GOT3 (cell line): ENCODE measurements at places on chromosomes 5 and 9.

DNA sequence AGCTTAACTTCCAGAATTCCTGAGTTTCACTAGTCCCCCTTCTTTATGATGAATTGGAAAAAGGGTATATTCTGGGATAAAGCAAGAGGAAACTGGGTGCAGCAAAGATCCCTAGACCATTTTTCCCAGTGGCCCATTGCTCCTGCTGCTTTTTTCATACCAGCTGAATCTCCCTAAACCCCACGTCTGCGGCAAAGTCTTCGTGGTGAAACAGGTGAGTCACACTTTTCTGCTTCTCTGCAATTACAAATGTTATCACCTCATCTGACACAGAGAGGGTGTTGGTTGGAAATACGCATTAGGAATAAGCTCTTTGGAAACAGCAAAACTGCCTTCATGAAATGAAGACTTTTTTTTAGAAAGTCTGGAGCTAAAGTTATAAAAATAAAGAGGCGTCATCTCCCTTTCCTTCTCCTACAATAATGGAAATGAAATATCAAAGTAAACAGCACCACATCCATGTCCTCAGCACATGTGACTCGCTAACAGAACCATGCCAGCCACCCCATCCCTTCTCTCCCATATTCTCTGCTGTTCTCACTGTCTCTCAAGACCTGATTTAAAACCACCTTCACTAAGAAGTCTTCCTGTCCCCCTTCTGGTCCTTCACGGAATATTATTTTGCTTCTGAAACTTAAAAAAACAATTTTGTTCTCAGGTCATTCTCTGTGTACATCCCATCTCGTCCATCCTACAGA is 39.5 kb upstream of the GLRX start:
- DNase-seq, result no peak

DNA sequence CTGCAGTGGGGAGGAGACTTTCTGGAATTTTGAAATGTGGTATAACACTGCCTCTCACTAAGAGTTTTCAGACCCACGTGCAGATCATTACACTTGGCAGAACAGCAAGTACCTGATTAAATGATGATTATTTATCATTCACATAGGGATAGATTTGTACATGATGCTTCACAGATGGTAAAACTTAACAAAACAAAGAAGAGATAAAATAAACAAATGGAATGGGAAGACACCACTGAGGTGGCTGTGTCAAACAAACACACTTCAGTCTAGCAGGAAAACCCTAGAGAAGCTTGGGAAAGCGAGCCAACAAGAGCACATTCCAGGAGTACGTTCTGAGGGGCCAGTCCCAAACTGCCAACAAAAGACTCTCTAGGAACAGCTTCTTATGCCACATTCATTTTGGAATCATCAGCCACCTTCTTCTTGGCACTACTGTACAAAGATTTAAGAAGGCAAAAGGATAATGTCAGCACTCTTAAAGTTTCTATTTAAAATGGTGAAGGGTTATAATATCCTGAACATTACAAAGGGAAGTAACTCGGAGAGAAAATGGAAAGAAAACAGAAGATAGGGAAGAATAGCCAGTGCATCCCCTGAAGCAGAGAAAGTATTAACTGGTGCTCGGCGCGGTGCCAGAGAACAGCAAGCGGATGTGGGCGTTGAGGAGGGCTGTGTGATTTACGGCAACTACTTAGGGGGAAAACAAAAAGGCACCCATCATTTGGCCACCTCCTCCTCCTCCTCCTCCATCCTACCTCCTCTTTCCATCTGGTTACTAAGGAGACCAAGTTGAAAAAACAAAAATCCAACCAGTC is 1.6 kb downstream of the MED27 start:
- no peak for DNase-seq

DNA sequence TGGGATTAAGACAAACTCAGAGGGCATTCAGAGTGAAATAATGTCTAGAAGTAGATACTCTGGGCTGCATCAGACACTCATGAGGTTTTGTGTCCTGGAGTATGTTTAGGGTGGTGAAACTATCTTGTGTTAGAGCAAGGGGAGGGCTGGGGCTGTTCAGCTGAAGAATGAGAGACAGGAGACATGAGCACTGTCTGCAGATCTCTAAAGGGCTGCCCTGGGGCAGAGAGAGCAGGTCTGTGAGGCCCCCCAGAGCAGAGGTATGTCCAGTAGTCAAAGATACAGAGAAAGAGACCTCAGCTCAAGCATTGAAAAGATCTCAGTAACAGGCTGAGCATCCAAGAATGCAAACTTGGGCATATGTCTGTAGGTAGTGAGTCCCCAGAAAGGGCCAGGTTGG is 45.9 kb upstream of the SHB start:
- DNase-seq, result no peak

- DNase-seq, result no peak
These were observed 31.1 kb upstream of the PCA3 start for GRCh38 chr9:76733096-76733495.

DNA sequence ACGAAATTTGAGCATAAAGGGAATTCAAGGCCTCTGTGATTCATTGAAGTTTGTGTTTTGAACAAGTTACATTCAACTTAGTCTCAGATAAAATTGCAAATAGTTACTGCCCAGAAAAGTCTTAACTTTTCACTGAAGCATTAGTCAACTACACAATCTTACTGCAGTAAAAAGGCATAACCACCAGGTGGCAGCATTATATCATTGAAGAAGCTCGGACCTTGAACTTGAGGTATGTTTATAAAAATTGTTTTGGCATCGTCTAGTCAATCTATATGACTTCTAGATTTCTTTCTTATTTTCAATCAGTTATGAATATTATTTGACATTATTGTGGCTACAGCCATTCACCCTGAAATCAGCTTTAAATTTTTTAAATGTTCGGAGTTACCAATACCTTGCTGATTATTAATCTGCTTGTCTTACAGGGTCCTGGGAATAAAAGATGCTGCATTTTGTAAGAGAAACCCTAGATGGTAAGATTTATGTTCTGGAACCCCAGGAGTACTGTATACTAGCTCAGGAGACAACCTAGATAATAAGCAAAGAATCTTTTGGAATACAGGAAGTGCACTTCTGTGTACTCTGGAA is 83.9 kb upstream of the GRAMD2B start:
- no peak for DNase-seq

DNA sequence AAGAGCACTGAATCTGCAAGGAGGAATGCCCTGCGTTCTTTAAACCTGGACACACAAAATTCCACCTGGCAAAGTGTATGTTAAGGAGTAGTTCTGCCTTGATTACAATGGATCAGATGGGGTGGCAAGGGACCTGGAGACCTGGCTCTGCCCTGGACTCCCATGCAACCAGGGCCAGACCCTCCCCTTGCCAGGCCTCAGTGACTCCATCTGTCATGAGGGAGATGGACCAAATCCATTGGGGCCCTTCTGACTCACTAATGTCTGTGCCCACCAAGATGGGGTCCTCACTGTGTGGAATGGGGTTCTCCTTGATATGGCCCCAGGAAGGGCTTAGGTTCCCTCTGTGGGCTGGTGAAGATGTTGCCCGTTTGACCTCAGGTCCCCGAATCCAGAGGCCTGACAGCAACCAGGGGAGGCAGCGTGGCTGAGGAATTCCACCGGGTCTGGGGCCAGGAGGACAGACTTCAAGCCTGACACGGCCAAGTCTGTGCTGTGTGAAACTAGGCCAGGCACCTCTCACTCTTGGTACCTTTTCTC is 100.3 kb downstream of the PAX5 start:
- DNase-seq, result no peak
